A375 (cell line): ENCODE measurements at places on chromosomes 3 and 15. TPM values are rescaled to one million over a fixed set of nuclear protein-coding genes. Genes with fewer than 3 reads are reported as not detected.

MST1 gene
- 7.4 and 8.0 TPM in 2 replicates for total RNA-seq

RHOV gene
- total RNA-seq: 3.7 and 5.9 TPM in 2 replicates

HDDC3 gene
- 30.9 and 34.6 TPM in 2 replicates for total RNA-seq

SCN5A gene
- 0.03 and 2.2 TPM in 2 replicates for total RNA-seq

MTHFS gene
- total RNA-seq: 30.7 and 32.2 TPM in 2 replicates
